ENCODE measurements at places on chromosomes 3 and 15.

DNA sequence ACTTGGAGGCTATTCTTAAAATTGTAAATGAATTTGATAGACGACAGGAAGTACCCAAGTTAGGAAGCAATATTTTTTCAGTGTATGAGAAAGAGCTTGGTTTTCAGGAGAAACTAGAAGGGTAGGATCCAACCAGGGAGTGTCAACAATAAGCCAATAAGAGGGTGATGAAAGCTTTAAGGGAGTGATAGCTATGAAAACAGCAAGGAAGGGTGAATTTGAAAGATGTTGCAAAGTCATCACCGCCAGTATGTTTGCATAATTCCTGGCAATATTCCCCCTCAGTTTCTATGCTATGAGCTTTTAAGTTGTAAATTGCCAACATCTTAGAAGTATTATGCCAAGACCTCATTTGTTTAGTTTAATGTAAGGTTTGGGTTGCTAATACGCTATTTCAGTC lies 11.8 kb upstream of the CSTA start:
- no peak for DNase-seq

DNA sequence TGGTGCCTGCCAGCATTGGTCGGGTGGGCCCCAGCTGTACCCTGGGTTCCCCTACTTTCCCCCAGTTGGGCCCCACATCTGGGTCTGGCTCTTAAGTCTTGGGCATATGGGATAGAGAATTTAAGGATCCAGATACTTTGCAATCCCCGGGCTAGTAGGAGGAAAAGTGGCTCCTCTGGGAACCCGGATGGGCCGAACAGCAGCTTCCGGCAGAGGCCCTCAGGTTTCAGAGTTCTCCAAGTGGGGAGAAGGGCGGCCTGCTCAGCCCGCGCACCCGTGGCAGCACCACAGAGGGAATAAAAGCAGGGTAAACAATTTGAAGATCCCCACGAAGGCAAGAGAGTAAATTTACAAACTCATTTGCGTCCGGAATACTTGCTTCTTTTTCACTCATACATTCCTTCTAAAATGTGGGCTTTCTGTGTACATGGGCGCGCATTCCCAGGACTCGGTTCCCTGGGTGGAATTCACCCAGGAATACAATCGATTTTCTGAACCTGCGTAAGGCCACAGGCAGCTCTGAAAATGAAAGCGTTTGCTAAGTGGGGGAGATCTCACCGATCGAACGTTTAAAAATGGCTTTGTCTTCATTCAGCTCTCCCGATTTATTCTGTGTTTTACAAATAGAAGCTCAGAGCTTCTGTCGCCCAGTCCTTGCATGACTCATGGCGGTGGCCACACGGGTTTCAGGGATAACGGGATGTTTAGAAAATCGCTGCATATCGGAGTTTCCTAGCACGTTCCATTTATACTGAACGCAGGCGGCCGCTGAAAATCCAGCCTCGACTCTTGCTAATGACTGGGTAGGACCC lies 74.0 kb upstream of the POLG start:
- DNase-seq, result no peak

- no peak for DNase-seq
Measured at GRCh38 chr15:44137750-44138149, 57.3 kb downstream of the FRMD5 start.

DNA sequence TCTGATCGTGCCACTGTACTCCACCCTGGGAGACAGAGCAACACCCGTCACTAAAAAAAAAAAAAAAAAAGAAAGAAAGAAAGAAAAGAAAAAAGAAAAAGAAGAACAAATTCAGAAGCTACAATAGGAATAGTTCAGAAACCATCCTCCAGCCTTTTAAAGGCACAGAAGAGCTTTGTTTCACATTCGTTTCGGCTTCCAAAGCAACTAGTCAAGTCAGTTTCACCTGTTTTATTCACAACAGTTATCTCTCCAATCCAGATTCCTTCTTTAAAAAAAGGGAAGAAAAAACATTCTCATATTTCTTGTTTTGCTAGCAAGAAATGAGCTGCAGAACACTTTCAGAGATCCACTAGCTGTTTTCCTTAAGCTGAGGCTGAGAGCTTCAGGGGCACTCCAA lies 767.7 kb upstream of the CFAP20DC start:
- DNase-seq, result no peak

- peak; percentile 70 for DNase-seq
Measured at GRCh38 chr3:71317749-71318457, 265.6 kb downstream of the FOXP1 start.

GRCh38 chr15:80194914-80195313 lies 42.1 kb downstream of the FAH start:
- DNase-seq, result no peak

GRCh38 chr3:156160647-156161046 lies 40.3 kb downstream of the KCNAB1 start:
- no peak for DNase-seq

DNA sequence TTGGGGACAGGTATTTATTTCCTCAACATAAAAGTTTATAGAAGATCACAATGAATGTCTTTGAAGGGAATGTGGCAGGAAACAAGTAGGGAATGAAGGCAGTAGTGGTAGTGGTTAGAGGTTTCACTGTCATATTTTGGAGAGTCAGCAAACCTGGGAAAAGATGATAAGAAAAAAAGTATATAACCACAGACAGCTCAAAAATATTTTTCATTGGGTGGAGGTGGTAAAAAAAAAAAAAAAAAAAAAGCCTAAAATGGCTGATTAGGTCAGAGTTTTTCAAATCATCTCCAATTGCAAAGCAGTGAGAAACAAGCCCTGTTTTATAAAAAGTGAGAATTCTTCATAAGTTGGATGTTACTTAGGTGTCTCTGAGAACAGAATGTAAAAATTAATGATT lies 400.0 kb downstream of the LSAMP start:
- no peak for DNase-seq

DNA sequence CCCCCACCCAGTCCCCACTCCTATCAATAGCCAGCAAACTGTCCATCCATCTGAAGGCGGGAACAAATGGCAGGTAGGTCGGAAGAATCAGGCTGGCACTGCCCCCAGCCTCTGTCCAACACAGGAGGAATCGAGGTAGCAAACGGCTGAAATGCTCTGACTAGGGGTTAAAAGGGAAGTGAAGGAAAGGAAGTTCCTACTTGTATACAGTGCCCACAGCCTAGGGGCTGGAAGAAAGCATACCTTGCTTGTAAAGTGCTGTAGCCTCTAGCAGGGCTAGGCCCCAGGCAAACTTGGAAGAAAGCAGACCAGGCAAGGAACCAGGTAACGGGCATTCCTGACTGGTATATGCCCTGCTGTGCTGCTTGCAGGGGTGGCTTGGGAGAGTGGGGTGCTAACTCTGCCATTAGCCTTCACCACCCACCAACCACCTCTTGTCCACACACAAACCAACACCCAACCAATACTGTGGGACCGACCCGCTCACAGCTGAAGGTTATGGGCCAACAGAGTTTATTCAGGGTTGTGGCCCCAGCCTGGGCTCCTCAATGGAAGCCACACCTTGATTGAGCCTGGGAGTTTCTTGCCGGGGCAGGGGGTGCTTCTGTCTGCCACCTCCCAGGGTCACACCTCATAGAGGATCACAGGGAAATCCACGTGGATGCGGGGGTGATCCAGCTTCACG lies 2.4 kb downstream of the TUSC2 start:
- no peak for DNase-seq

GRCh38 chr3:140078343-140078742 lies 143.4 kb downstream of the CLSTN2 start:
- DNase-seq, result no peak

- DNase-seq, result no peak
Measured at GRCh38 chr15:81729340-81729739, 316.5 kb downstream of the MEX3B start.

GRCh38 chr3:61030469-61031035 lies 220.7 kb downstream of the FHIT start:
- no peak for DNase-seq

- DNase-seq, result no peak
Measured at GRCh38 chr3:193932576-193932975, 203.4 kb upstream of the HES1 start.

DNA sequence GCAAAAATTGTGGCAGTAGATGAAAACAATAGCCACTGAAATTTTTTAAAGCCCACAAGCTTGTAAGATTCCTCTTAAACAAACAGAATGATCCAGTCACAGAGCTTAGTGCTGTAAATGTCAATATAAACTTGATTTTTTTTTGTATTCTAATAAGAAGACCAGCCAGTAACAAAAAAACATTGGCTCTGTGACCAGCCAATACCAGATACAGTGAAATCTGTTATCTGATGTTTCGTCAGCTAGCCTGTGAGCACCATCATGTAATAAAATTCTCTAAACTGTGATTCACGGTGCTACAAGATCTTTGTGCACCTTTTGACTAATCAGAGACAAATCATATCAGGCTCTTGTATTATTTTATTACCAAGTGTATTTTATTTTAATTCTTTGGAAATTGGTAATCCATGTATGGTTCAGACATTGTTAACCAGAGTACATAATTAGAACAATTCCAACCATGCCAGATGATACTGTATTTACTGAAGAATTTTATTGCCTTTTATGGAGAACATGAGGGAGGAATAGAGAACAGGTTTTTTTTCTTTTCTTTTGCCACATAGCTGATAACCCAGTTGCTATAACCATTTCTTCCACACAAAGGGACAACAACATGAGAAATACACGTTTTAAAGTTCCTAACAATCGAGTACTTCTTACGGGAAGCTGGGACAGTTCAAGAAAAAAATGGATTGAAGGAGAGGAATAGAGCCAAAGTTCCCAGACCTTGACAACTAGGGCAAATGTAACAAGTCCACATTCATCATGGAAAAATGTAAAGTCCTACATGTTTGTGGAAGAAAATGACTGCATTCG lies 71.9 kb downstream of the FILIP1L start:
- DNase-seq, result peak; percentile 74

- peak; percentile 92 for DNase-seq
Measured at GRCh38 chr15:92820236-92821021, 79.7 kb upstream of the CHD2 start.

DNA sequence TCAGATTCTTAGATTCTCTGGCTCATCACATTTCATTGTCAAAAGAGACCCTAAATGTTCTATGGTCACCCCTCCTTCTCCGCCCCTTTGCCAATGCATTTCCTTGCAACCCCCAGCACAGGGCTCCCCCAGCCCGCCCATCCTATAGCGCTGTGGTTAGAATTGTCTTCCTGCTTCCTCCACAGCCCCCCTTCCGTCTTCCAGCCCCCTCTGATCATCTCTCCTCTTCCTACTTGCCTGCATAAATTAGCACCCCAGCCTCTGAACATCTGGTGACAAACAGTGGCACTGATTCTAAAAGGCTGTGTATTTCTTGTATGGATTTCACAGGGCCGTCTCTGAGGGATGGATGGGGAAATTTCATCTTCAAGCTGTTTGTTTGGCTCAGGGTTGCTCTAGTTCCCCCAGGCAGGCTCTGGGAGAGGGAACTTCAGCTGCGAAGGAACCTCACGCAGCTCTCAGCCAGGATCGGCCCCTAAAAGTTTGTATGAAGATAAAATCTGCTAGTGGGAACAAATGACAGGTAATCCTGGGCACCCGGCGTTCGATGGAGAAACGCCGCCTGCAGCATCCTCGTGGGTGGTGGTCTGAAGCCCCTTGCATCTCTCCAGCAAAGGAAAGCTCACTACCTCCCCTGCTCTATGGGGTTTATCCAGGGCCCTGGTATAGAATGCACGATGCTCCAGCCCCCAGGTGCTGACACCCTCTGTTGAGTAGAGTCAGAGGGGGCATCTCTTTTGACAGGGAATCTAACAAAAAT lies 83.0 kb downstream of the WNT7A start:
- DNase-seq, result no peak

- DNase-seq, result peak; percentile 92
Measured at GRCh38 chr15:37100109-37100965, at the start of gene MEIS2. Gene MEIS2 (minus strand): TSS chr15:37100549. CDS start chr15:37099466, 1,083 bp downstream.

- no peak for DNase-seq
Measured at GRCh38 chr3:5212628-5213573, 25.4 kb downstream of the EDEM1 start.

- DNase-seq, result no peak
Measured at GRCh38 chr15:92418864-92419263, 25.2 kb downstream of the ST8SIA2 start.

- DNase-seq, result no peak
Measured at GRCh38 chr15:38275959-38276358, 23.3 kb downstream of the SPRED1 start.

DNA sequence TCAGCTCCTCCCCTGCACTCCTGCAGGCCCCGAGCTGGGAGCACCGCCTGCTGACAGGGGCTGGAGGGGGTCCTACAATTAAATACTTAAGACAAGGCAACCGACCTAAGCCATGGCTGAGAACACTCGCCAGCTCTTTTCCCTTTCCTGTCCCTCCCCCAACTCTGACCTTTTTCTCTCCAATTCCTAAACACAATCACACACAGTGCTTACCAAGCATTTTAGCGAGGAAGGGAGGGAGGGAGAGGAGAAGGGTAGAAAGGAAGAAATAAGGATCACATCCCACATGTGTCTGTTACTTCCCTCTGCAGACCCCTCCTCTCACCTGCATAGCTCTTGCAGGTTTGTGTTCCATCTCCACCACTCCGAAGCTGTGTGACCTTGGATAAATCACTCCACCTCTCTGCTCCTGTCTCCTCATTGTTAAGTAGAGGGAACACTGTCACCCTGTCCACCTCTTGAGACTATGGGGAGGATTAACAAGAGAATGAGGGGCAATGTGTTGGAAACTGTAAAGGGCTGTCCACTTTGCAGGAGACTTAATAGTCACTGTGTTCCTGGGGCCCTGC lies 63.6 kb downstream of the CYP11A1 start:
- no peak for DNase-seq

GRCh38 chr15:46525984-46526725 lies 891.3 kb downstream of the SQOR start:
- no peak for DNase-seq

GRCh38 chr15:40130799-40131502 lies 22.3 kb upstream of the BMF start:
- no peak for DNase-seq

DNA sequence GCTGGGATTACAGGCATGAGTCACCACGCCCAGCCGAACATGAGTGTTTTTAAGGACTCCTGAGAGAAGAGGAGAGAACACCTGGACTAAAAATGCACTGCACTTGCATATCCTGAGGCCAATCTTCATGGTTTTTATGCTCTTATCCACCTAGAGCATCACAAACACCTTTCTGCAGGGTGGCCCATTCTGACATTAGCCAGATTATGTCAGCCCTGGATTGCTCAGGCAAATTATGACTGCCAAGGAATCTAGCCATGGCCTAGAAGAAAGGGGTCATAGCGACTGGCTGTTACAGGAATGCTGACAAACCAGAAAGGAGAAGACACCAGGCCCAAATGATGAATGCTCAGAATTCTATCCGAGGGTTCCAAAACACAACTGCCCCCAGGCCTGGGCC lies 40.9 kb upstream of the HERC1 start:
- no peak for DNase-seq

DNA sequence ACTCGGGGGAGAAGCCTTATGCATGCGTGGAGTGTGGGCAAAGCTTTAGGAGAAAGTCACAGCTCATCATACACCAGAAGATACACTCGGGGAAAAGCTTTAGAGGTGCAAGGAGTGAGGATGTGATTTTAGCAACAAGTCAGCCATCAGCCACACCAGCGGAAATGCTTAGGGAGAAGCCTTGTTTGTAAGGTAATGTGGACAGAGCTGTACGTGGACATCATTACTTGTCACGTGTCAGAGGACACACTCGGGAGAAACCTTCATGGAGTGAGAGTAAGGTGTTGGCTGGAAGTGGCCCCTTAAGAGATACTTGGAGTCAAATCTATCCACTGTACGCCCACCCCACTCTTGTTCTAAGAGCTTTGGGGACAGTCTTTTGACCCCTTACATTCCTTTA lies 28.7 kb downstream of the ZNF589 start:
- DNase-seq, result no peak

All from LHCN-M2 (cell line).